Prostate gland (tissue), 2 donors: ENCODE measurements at places on chromosomes 12 and 14.

DNA sequence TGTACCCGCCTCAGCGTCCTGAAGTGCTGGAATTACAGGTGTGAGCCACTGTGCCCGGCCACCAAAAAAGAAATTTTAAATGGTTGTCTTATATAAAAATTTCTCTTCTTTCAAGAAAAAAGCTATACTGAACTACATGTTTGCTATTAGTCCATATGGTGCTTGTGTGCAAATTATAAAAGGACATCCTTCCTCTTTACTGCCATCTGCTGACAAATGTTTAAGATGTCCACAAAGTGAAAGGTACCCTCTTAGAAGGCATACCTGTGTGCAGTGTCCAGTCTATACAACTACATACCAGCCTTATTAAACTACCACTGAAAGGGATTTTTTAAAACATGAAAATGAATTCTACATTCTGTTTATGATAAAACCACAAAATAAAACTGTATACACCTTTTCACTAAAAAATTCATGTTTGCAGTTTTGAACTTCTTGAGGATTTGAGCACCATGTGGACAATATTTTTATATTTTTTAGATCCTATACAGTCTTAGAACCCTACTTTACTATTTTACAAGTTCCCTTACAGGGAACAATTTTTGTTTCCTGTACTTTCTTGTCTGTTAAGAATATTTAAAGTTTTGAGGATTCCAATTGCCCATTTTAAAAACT is 32.8 kb upstream of the TOMM20L start:
- H3K4me1 ChIP-seq = no peaks in the 10 kb centered on the region
- no peaks in the 10 kb centered on the region for H3K27me3 ChIP-seq
- no peak overlapping the region for H3K4me3 ChIP-seq

DNA sequence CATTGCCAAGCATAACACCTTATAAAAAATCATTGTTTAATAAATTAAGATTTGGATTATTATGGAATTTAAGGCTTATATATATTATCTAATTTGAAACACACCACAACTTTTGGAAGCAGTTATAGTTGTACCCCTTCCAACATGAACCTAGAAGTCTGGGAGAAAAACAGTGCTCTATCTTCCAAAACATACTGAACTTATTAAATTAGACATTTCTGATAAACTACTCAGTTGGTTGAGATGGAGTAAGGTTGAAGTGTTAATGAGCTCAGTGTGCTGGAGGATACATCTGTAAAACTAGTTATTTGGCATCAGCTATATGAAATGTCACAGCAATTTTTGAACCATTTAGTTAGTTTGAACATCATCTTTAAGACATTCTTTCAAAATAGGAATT is 227.4 kb downstream of the ALX1 start:
- no peaks in the 10 kb centered on the region for H3K36me3 ChIP-seq
- no peaks in the 10 kb centered on the region for H3K27me3 ChIP-seq
- H3K27ac ChIP-seq = no peak overlapping the region
- no peaks in the 10 kb centered on the region for H3K4me1 ChIP-seq

- no peak overlapping the region for H3K27ac ChIP-seq
- H3K4me1 ChIP-seq = no peaks in the 10 kb centered on the region
- no peaks in the 10 kb centered on the region for H3K36me3 ChIP-seq
Observed at GRCh38 chr14:74636424-74637177, 24.6 kb upstream of the LTBP2 start.

GRCh38 chr14:22300646-22301045 is 288.4 kb downstream of the DAD1 start:
- no peaks in the 10 kb centered on the region for H3K27me3 ChIP-seq
- no peak overlapping the region for H3K4me3 ChIP-seq
- H3K36me3 ChIP-seq = no peaks in the 10 kb centered on the region
- DNase-seq = no peak

- peaks cover 9% of the 10 kb centered on the region for H3K4me1 ChIP-seq
- no peaks in the 10 kb centered on the region for H3K36me3 ChIP-seq
- DNase-seq = peak; percentile 81
- H3K27ac ChIP-seq = peak overlapping the region; percentile 78
Observed at GRCh38 chr14:64702493-64703394, 1.5 kb upstream of the PLEKHG3 start.

GRCh38 chr14:50697659-50698290 is 29.7 kb upstream of the SAV1 start:
- no peak overlapping the region for H3K4me3 ChIP-seq
- no peaks in the 10 kb centered on the region for H3K27me3 ChIP-seq
- no peak for DNase-seq
- H3K4me1 ChIP-seq = no peaks in the 10 kb centered on the region
- H3K36me3 ChIP-seq = no peaks in the 10 kb centered on the region
- no peak overlapping the region for H3K27ac ChIP-seq

GRCh38 chr12:9813821-9814798 is 13.2 kb upstream of the KLRF1 start:
- no peaks in the 10 kb centered on the region for H3K36me3 ChIP-seq
- peak overlapping the region; percentile 11 for H3K4me3 ChIP-seq
- H3K27ac ChIP-seq = no peak overlapping the region

DNA sequence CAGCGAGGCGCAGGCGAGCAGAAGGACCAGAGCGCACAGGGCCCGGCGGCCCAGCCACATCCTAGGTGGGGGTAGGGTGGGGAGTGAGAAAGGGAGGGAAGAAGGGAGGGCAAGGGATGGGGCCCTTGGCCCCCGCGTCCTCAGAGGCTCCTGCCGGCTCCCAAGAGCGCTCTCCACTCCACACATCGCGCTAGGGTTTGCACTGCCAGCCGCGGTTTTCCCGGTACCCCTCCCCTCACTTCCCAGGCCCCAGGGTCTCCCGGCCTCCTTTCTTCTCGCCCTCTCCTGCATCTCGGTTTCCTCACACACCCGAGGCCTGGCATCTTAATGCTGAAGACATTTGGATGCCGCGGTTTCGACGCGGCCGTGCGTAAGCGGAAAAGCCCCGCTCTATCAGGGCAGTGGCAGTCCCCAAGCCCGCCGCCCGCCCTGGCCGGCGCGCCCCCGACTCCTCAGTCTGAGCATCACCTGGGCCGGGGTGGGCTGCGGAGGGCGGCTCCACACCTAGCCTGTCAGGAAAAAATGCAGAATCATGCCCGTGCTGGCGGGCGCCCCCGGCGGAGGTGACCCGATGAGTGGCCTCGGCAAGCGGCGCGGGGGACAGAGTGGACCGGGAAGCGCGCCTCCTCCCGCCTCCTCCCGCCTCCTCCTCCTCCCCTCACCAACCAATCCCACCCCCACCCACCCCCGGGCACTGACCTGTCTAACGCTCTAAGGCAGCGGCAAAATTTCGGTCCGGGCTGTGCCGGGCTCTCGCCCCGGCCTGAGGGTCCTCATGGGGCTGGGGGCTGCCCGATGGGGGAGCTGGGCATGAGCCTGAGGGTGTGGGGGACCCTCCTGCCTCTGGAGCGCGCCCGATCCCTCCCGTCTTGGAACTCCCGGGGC is 686 bp downstream of the B4GALNT1 start:
- peaks cover 3% of the 10 kb centered on the region for H3K4me1 ChIP-seq
- DNase-seq = no peak
- H3K27ac ChIP-seq = no peak overlapping the region
- no peaks in the 10 kb centered on the region for H3K27me3 ChIP-seq

- H3K27ac ChIP-seq = peak overlapping the region; percentile 92
- H3K27me3 ChIP-seq = no peaks in the 10 kb centered on the region
- no peaks in the 10 kb centered on the region for H3K36me3 ChIP-seq
- peak overlapping the region; percentile 92 for H3K4me3 ChIP-seq
Observed at GRCh38 chr12:120470150-120470784, 719 bp upstream of the SRSF9 start.
